ENCODE measurements at places on chromosomes 6 and 20. TPM values are rescaled to one million over a fixed set of nuclear protein-coding genes. Genes with fewer than 3 reads are reported as not detected.

DNA sequence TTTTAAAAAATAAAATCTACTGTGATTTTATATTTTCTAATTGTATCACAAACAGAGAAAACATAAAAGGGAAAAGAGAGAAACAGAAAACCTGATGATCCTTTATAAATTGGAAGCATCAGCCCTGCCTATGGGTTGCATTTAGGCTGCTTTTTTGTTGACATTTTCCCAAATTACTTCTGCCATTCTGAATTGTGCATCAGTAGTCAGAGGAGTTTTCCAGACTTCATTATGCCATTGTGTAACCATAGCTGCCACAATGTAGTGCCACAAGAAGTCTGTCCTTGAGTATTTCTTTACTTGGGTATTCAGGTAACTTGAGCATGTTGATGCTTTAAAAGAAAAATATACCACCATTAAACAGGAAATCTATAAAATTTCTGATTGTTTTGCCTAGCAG is 130.3 kb downstream of the HACE1 start:
- H3K27me3 ChIP-seq, result no peaks in the 10 kb centered on the region
- H3K27ac ChIP-seq, result no peak overlapping the region
- H3K36me3 ChIP-seq, result peaks cover 12% of the 10 kb centered on the region
- H3K4me1 ChIP-seq, result no peaks in the 10 kb centered on the region
- no peak for DNase-seq
- H3K4me3 ChIP-seq, result no peak overlapping the region

- no peak for DNase-seq
- H3K36me3 ChIP-seq, result no peaks in the 10 kb centered on the region
- peaks cover 15% of the 10 kb centered on the region for H3K4me1 ChIP-seq
- no peak overlapping the region for H3K4me3 ChIP-seq
Measured at GRCh38 chr6:37056439-37057127, 51.1 kb downstream of the FGD2 start.

GRCh38 chr6:128725271-128726233 is 157.4 kb upstream of the LAMA2 start:
- peaks cover 4% of the 10 kb centered on the region for H3K27me3 ChIP-seq
- peak overlapping the region; percentile 37 for H3K27ac ChIP-seq
- peaks cover 27% of the 10 kb centered on the region for H3K4me1 ChIP-seq
- no peak for DNase-seq

DNA sequence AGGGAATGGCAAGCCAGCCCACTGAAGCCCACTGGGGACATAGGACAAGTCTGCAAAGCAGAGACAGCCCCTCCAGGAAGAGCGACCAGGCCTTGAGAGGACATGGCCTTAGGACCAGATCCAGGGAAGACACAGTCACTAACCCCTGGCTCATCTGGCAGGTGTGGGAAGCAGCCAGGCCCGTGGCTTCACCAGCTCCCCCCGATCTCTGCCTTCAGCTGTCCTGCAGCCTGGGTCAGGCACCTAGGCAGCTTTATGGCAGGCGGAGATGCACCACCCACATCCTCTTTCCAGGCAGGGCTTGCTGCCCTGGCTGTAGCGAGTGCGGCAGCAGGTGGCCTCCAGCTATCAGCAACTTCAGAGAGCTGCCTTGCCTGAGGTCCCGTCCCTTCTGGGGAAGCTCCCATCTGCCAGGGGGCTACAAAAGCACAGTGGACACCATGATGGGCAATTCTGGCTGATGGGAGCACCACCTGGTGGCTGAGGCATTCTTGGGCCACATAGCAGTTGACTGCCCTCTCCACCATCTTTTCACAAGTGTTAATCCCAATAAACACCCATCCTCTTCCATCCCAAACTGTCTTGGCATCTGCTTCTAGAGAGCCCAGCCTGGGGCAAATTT is 85.8 kb downstream of the DZANK1 start:
- H3K27ac ChIP-seq, result no peak overlapping the region
- H3K36me3 ChIP-seq, result peaks cover 3% of the 10 kb centered on the region
- DNase-seq, result no peak
- H3K4me3 ChIP-seq, result no peak overlapping the region

- DNase-seq, result no peak
- no peaks in the 10 kb centered on the region for H3K4me1 ChIP-seq
- no peaks in the 10 kb centered on the region for H3K36me3 ChIP-seq
- no peak overlapping the region for H3K27ac ChIP-seq
- H3K4me3 ChIP-seq, result no peak overlapping the region
- peaks cover 20% of the 10 kb centered on the region for H3K27me3 ChIP-seq
Measured at GRCh38 chr20:5718896-5719595, 31.2 kb upstream of the SHLD1 start.

- H3K27ac ChIP-seq, result no peak overlapping the region
- peaks cover 6% of the 10 kb centered on the region for H3K36me3 ChIP-seq
- no peaks in the 10 kb centered on the region for H3K4me1 ChIP-seq
Measured at GRCh38 chr6:71123051-71123450, 165.6 kb upstream of the OGFRL1 start.

DNA sequence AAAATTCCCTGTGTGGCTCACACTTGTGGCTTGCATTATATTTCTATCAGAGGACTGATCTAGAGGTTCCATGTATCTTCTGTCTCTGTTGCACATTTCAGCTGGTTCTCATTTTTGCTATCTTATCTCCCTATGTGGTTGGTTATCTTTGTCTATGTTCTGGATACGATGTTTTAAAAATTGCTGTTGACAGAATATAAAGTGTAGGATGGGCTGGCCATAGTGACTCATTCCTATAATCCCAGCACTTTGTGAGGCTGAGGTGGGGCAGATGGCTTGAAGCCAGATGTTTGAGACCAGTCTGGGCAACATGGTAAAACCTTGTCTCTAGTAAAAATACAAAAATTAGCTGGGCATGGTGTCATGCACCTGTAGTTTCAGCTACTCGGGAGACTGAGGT is 9.9 kb upstream of the ULBP3 start:
- H3K27me3 ChIP-seq, result peaks cover 23% of the 10 kb centered on the region
- peaks cover 2% of the 10 kb centered on the region for H3K4me1 ChIP-seq
- no peaks in the 10 kb centered on the region for H3K36me3 ChIP-seq
- H3K4me3 ChIP-seq, result no peak overlapping the region
- H3K27ac ChIP-seq, result no peak overlapping the region

DNA sequence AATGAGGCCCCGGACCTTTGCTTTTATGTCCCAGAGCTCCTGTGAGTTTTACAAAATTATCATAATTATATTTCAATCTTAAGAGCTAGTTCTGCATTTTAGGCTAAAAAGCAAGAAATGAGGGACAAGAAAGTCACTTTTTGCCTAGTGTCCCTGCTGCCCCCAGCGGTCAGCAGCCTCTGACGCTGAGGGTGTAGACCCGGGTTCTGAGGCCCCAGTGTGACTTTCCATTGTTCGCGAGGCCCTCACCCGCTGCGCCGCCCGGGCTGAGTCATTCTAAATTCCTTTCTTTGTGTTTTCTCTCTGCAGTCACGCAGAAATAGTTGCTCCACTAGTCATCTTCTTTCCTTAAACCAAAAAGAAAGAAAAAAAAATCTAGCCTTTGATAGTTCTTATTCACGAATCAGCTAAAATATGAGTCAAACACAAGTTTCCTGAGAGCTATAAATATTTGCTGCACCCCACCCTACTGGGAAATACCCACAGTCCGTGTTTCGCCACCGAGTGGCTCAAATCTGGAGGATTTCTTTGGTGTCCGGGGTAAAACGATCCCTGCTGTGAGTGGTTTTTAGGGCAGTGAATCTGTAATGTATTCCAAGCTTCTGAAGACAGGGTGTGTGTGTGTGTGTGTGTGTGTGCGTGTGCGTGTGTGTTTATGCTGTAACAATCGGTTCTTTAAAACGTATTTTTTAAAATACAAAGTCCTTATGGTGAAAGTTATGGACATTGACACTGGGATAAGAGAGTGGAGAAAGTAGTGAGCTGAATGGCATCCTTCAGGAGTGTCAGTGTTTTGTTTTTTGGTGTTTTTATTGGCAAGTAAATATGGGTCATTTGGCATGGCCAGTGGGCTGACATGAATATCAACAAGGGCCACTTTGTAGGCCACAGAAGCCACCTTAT is 59.7 kb upstream of the EEF1A1 start:
- peak overlapping the region; percentile 47 for H3K4me3 ChIP-seq
- H3K27ac ChIP-seq, result peak overlapping the region; percentile 100
- H3K36me3 ChIP-seq, result peaks cover 6% of the 10 kb centered on the region
- DNase-seq, result peak; percentile 79
- no peaks in the 10 kb centered on the region for H3K27me3 ChIP-seq

- no peak overlapping the region for H3K4me3 ChIP-seq
- no peak overlapping the region for H3K27ac ChIP-seq
- no peaks in the 10 kb centered on the region for H3K27me3 ChIP-seq
Measured at GRCh38 chr6:79467716-79468115, 69.5 kb downstream of the LCA5 start.

DNA sequence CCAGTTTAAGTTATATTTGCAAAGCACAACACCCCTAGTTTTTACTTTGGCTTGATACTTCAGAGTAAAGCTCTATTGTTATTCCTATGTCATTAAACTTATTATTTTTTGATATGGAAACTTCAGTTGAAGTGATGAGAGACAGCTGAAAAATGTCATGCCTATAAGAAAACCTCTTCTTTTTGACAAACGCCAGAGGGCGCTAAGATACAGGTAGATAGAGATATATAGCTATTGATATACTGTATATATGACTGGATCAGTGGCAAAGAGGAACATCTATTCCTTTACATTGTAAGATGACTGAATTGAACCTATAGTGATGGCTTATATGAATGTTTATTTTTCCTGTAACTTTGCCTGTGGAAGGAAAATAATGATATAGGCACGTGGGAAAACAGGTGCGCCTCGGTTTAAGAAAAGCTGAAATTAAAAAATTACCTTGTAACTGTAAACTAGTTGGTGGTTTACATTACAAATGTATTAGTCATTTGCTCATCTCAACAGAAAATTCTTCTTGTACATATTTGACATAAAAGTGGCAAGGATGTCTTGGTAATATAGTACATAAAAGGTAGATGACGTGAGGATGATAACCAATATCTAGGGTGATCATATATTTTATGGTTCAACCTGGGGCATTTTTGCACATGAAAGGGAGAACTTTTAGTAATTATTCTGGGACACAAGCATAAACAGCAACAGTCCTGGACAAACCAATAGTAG is 74.1 kb downstream of the LAMA4 start:
- no peak overlapping the region for H3K4me3 ChIP-seq
- no peak for DNase-seq
- H3K4me1 ChIP-seq, result peaks cover 16% of the 10 kb centered on the region
- H3K36me3 ChIP-seq, result peaks cover 2% of the 10 kb centered on the region
- no peaks in the 10 kb centered on the region for H3K27me3 ChIP-seq

GRCh38 chr20:59723108-59723500 is 118.8 kb downstream of the PHACTR3 start:
- no peak for DNase-seq
- H3K36me3 ChIP-seq, result no peaks in the 10 kb centered on the region
- H3K27ac ChIP-seq, result no peak overlapping the region

GRCh38 chr6:3531481-3531880 is 74.6 kb upstream of the SLC22A23 start:
- no peaks in the 10 kb centered on the region for H3K36me3 ChIP-seq
- peaks cover 6% of the 10 kb centered on the region for H3K27me3 ChIP-seq
- H3K27ac ChIP-seq, result no peak overlapping the region
- no peak overlapping the region for H3K4me3 ChIP-seq
- peaks cover 28% of the 10 kb centered on the region for H3K4me1 ChIP-seq

DNA sequence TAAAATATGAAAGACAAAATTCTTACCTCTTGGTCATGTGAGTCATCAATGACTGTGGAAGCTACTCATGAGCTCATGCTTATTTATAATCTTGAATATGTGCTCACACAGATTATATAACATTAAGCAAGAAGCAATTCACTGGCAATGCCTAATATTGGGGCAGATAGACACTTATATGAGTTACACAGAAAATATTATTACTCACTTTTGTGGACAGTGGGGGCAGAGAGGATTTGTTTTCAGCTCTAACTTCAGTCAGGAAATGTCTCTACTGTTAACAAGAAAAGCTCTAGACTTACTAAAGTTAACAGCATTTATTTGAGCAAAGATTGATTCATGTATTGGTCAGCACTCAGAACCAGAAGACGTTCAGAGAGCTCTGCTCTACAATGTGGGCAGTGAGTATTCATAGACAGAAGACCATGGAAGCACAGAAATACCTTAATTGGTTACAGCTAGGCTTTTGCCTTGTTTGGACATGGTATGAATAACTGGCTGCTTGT is 85.8 kb upstream of the AHI1 start:
- no peak overlapping the region for H3K27ac ChIP-seq
- H3K4me3 ChIP-seq, result no peak overlapping the region
- H3K4me1 ChIP-seq, result peaks cover 4% of the 10 kb centered on the region
- DNase-seq, result no peak

GRCh38 chr6:17945111-17945510 is 42.3 kb downstream of the KIF13A start:
- H3K4me1 ChIP-seq, result peaks cover 23% of the 10 kb centered on the region
- H3K36me3 ChIP-seq, result peaks cover 3% of the 10 kb centered on the region
- no peaks in the 10 kb centered on the region for H3K27me3 ChIP-seq
- DNase-seq, result no peak

DNA sequence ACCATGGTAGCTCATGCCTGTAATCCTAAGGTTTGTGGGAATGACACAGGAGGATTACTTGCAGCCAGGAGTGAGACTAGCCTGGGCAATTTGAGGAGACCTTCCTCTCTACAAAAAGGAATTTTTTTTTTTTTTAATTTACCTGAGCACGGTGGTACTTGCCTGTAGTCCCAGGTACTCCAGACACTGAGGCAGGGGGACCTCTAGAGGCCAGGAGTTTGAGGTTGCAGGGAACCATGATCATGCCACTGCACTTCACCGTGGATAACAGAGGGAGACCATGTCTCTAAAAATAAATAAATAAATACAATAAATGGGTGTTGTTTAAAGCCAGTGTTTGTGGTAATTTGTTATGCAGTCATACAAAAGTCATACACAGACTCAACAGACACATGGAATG is 2.4 kb upstream of the HLA-F start:
- no peak overlapping the region for H3K27ac ChIP-seq
- no peaks in the 10 kb centered on the region for H3K4me1 ChIP-seq
- no peak overlapping the region for H3K4me3 ChIP-seq
- DNase-seq, result no peak
- H3K27me3 ChIP-seq, result peaks cover 68% of the 10 kb centered on the region

GRCh38 chr6:108897371-108897770 is 49.1 kb downstream of the ARMC2 start:
- no peak overlapping the region for H3K4me3 ChIP-seq
- H3K36me3 ChIP-seq, result peaks cover 2% of the 10 kb centered on the region
- no peak overlapping the region for H3K27ac ChIP-seq
- DNase-seq, result no peak
- peaks cover 3% of the 10 kb centered on the region for H3K4me1 ChIP-seq

CAP2 gene
- 14.1 TPM for total RNA-seq

JAG1 gene
- total RNA-seq, result 74.1 TPM

SLC26A8 gene
- total RNA-seq, result 0.27 TPM

TP53TG5 gene
- not detected for total RNA-seq

KIF13A gene
- 57.0 TPM for total RNA-seq

PRKN gene
- total RNA-seq, result 6.8 TPM
